NCI-H2171 (cell line): ENCODE measurements at places on chromosomes 5 and 9.

DNA sequence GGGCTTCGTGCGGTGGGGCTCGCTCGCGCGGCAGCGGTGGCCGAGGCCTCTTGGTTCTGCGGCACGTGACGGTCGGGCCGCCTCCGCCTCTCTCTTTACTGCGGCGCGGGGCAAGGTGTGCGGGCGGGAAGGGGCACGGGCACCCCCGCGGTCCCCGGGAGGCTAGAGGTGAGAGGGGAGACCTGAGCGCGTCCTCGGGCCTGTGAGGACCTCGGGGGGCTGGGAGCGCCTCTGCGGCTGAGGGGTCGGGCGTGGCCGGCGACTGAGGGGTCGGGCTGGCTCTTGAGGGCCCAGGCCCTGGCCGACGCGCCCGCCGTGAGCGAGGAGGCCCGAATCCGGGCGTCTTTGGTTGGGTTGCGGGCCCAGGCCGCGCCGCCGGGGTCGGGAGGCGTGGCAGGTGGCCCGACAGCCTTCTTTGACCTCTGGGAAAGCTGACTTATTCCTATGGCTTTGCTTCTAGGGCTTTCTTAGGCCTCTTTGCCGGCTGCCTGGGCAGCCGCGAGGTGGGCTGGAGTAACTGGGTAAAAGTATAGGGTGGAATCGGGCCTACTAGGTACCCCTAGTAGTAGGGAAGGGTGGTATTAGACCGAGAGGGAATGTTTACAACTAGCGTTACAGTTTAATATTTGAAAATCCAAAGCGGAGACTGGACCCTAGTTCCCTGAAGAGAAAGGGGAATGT, at the start of gene CANX:
TSS of gene CANX (plus strand) at position 33 of the 681 bp plus-strand sequence. CDS start 6,715 bp downstream, outside the sequence.
- DNase-seq: no peak

DNA sequence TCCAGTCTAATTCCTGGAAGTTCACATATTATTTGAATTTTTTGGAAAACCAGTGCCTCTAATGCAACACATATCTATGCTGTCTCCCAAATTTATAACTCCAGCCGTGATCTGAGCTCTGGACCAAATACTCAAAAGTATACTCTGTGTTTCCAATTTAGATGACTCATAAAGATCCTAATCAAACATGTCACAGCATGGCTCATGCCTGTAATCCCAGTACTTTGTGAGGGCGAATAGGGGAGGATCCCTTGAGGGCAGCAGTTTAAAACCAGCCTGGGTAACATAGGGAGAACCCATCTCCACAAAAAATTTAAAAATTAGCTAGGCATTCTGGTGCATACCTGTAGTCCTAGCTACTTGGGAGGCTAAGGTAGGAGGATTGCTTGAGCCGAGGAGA, 388.0 kb downstream of the CDH12 start:
- no peak for DNase-seq

GRCh38 chr5:132262882-132263547, 5.5 kb downstream of the PDLIM4 start:
- no peak for DNase-seq

GRCh38 chr9:98894761-98895160, 48.9 kb upstream of the COL15A1 start:
- DNase-seq: no peak

GRCh38 chr5:1665803-1666202, 133.8 kb downstream of the MRPL36 start:
- no peak for DNase-seq

GRCh38 chr9:109574061-109574882, 76.2 kb upstream of the PTPN3 start:
- DNase-seq: peak; percentile 51

- no peak for DNase-seq
Measured at GRCh38 chr5:148543727-148544126, 110.6 kb downstream of the HTR4 start.

DNA sequence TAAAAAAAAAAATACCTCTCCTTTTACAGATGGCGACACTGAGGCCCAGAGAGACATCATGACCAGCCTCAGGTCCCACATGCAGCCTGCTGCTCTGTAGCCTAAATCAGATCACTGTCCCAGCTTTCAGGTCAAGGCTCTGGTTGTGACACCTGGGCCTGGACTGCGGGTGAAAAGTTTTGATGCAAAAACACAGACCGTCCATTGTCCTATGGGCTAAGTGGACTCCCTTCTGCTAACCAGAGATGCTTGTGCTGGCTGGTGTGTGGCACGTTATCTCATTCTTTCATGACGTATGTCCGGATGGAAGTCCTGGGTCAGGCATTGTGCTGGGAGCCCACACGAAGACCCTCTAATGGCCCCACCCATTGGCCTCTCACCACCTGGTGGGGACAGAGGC, 7.8 kb downstream of the NEK6 start:
- no peak for DNase-seq

GRCh38 chr9:114149765-114150340, 5.5 kb upstream of the COL27A1 start:
- no peak for DNase-seq

DNA sequence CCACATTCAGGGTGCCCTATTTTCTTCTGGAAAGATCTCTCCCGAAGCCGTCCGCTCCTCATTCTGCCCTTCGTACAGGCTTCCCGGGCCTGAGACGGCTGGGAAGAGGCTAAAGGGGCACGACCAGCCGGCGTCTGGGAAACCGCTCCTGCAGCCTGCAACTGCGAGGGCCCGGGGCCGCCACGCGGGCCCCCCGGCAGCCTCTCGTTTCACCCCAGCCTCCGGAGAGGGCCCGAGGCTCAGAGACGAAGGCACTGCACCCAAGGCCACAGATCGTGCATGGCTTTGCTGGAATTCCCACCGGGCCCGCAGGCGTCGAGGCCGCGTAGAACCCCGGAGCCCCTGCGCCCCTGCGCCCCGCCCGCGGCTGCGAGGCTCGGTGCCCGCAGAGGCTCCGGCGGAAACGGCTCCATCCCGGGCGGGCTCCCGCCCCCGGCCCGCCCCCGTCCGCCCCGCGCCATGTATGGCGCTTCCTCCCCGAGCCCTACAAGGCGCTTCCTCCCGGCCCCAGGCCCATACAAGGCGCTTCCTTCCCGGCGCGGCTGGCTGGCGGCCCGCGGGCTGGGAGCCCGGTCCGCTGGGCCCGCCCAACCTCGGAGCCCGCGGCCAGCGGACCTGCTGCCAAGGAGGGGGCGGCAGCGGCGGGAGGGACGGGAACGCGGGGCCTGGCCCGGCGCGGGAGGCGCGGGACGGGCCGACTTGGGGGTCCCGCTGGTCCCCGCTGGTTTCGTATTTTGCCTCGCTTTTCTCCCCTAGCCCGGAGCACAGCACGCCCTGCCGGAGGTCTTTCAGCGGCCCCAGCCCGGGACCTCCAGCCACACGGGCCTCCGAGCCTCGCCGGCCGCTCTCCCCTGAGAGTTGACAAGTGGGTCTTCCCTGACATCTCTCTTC, 26.6 kb downstream of the EGR1 start:
- DNase-seq: peak; percentile 40

- DNase-seq: peak; percentile 9
Measured at GRCh38 chr9:109012009-109012875, 1.1 kb downstream of the CTNNAL1 start.

- DNase-seq: no peak
Measured at GRCh38 chr5:154284433-154284832, 93.9 kb downstream of the GALNT10 start.

DNA sequence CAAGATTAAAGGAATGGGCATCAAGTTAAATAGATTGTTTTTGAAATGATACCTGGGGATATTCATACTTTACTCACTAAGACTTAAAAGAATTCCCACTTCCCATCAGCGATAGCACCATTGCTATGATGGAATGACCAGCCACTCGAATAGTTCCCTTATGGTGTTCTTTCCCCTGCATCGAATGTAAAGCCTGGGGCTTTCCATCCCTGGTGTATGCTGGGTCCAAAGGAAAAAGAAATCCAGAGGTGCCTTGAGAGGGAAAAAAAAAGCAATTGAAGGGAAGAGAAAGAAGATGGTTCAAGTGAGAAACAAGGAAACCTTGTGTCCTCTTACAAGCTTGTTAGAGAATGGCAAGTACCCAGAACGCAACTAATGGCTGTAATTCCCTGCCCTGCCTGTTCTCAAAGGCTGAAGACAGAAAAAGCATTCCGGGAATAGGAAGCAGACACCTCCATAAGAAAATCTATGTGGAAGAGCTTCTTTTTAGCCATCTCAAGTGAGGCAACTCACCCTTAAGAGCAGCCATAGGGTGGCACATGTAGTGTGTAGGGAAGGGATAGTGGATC, 351.1 kb upstream of the DAB2 start:
- no peak for DNase-seq

DNA sequence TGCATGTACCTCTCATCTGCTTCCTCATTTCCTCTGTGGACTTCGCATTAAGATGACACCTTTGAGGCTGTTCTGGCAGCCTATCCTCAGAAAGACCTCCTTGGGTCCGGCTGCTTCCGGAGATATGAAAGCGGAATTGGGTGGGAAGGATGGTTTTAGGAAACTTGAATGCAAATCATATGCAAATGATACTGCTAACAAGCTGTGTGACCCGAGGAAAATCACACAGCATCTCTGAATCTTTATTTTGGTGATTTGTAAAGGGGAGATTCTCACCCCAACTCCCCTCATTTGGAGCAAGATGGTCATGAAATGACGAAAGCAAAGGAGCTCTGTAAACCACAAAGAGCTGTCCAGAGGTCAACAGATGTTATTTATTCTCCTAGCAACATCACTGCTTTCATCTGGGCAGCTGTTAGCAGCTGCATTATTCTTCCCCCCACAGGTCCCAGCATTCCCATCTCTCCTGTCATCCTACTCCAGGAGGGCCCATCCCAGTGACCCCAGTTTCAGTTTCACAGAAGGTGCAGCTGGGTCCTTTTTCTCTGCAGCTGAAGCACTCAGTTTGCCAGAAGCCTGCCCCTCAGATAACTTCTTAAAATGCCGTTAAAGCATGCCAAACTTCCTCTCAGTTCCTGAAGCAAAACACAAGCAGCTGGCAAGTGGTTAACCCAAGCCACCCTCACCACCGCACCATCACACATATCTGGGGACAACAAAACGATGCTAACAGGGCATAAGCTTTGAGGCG, 269.5 kb downstream of the SEC61B start:
- no peak for DNase-seq
